Left lung (tissue), 14 donors: ENCODE measurements at places on chromosomes 6 and 20. TPM values are rescaled to one million over a fixed set of nuclear protein-coding genes. Genes with fewer than 3 reads are reported as not detected.

KPNA5 gene
- total RNA-seq, result 11.8 TPM

BFSP1 gene
- total RNA-seq, result 1.9 TPM

GABRR2 gene
- 0.82 TPM for total RNA-seq

IL17A gene
- total RNA-seq, result not detected
